ENCODE measurements at places on chromosomes 5 and 9.

DNA sequence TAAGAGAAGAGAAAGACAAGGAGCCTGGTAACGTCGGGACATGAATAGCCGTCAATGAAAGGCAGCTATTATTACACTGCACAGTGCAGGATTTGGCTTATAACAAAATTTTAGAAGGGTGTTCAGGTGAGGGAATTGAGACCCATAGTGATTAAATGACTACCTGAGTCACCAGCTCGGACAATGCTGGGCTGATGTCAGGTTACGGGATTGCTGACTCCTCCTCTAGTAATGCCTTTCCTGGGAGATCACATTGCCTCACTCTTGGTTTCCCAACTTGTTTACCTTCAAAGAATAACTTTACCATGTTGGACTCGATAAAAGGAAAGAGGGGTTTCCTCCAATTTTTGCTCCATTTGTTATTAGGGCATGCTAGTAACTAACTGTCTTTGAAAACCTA lies 132.6 kb downstream of the GHR start:
- DNase-seq, result no peak

- DNase-seq, result no peak
These were observed 361.3 kb downstream of the ENC1 start for GRCh38 chr5:74279244-74279643.

DNA sequence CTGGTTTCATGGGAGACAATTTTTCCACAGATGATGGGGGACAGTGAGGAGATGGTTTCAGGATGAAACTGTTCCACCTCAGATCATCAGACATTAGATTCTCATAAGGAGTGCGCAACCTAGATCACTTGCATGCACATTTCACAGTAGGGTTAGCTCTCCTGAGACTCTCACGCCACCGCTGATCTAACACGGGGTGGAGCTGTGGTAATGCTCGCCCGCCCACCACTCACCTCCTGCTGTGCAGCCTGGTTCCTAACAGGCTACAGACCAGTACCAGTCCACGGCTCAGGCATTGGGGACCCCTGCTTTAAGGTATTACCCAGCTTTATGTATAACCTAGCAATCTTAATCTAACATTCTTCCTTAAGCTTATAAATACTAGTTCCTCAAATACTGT lies 35.6 kb downstream of the TTC39B start:
- DNase-seq, result no peak

DNA sequence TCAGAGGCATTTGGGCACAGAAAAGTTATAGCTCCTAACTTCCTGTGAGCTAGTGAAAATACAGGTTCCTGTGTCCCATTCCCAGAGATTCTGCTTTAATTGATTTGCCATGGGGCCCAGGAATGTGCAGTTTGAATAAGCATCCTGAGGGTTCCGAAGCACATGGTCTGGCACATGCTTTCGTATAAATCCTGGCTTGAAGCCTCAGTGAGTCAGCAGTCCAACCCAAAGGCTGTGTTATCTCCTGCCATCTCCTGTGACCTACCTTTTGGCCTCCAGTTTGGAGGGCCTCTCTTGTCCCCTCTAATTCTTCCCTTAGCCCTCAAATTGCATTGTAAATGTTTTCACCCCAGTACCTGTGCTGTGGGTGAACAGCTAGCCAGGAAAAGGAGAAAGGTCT lies 183.8 kb downstream of the NR3C1 start:
- no peak for DNase-seq

DNA sequence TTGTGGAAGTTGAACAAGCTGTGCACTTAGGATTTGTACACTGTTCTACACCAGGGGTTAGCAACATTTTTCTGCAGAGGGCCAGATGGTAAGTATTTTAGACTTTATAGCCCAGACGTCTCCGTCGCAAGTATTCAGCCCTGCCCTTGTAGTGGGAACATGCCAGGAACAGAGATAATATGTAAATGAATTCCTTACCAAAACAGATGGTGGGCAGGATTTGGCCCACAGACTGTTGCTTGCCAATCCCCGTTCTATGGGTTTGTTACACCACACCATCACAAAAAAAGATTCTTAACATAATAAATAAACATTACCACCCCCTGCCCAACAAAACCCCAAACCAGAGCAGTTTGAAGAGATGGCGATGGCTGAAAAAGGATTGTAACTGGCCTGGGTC lies 74.3 kb downstream of the AMBP start:
- no peak for DNase-seq

DNA sequence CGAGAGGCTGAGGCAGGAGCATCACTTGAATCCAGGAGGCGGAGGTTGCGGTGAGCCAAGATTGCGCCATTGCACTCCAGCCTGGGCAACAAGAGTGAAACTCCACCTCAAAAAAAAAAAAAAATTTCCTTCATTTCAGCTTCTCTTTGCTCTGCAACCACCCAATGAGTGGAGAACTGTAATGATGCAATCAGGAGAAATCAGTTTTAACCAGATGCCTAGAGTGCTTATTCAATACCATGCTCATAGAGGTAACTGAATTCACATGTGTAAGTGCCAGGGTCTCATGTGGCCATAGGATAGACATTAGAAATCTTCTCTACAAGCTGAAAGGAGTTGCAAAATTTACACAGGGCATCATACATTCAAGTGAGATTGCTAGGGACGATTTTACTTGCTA lies 70.6 kb downstream of the HMHB1 start:
- DNase-seq, result no peak

GRCh38 chr5:34632807-34633422 lies 23.2 kb upstream of the RAI14 start:
- DNase-seq, result no peak

DNA sequence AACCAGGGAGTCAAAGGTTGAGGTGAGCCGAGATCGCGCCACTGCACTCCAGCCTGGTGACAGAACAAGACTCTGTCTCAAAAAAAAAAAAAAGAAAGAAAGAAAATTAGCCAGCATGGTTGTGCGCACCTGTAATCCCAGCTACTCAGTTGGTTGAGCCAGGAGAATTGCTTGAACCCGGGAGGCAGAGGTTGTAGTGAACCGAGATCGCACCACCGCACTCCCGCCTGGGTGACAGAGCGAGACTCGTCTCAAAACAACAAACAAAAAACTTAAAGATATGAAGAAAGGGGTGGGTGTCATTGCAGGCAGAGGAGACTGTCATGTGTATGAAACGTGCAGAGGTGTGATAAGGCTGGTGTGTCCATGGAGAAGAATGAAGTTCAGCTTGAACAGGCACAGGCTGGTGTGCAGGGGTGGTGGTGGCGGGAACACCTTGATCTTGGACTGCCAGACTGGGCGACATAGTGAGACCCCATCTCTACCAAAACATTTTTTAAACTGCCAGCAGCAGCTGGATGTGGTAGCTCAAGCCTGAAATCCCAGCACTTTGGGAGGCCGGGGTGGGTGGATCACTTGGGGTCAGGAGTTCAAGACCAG lies 69.6 kb downstream of the UGCG start:
- DNase-seq, result no peak

DNA sequence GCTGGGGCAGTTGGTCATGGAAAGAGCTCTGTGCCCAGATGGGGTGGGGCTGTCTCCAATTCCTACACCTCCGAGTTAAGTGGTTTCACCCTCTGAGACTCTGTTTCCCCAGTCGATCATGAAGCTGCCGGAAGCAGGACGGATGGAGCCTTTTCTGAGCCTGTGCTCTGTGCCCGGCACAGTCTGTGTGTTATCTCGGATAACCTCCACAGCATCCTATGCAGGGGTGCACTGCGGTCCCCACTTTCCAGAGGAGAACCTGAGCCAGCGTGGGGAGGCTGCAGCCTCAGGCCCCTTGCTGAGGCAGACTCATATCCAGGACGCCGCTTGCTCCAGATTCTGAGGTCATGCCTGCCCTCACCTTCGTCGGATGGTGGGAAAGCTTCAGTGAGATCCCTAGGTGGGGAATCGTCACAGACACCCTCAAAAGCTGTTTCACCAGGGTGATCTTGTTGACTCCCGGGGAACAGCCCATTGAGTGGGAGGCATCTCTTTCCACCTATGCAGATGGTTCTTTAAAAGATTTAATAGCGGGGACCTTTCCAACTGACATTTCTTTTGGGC lies 6.9 kb upstream of the COL5A1 start:
- DNase-seq, result no peak

DNA sequence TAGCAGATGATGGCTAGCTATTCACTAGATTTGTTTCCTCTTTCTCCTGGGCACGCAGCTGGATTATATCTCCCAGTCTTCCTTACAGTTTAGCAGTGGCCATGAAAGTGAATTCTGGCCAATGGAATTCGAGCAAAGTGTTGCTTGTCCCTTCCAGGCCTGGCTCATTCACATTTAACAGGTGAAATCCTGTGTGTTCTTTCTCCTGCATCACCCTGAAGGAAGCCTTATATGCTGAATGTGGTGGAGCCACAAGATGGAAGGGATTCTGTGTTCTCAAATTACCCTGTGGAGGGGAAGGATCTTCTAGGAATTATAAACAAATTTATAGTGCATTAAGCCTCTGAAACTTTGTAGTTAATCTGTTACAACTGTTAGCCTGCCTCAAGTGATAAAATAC lies 8.2 kb upstream of the ELOVL7 start:
- DNase-seq, result no peak

- DNase-seq, result no peak
These were observed 164.5 kb downstream of the BAAT start for GRCh38 chr9:101220341-101220740.

DNA sequence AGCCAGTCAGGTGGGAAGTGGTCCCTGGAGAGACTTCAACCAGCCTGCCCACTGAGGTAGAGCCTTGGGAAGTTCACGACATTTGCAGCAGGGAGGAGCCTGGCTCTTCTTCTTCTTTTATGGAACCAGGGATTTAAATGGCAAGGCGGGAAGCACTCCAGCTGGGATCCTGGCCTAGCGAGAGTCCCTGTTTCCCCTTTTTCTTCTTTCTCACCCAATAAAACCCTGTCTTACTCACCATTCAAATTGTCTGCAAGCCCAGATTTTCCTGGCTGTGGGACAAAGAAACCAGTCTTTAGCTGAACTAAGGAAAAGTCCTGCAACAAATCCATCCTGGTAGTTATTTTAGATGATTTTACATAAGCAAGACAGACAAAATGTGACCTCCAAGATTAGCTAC lies 503.7 kb downstream of the CDH10 start:
- no peak for DNase-seq

DNA sequence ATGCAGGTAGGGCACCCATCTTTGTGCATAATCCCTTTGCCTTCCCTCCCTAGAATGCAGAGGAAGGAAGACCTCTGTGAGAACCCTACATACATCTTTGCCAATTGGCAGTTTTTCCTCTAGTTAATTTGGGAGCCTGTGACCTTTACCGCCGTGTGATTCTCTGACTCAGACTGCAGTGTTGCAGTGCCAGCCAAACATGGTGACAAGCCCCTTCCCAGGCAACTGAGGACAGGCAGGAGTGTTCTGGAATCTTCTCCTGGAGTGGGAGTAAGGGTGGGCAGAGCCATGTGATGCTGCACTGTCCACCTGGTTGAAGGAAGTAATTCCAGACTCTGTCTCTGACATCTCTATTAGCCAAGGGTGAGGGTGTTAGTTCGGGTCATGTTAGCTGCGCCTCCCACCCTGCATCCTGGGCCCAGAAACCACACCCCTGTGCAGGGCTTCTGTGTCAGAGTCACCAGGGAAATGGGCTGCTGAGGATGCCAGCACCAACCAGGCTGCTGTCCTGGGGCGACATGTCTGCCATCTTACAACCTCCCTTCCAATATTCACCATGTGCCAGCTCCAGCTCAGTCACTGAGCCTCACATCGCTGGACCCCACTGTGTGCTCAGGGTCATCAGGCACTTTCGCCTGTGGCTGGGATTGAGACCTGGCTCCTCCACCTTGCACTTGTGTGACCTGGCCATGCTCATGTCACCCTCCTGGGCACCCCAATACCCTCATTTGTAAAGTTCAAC lies 21.8 kb downstream of the KCNIP1 start:
- no peak for DNase-seq

- no peak for DNase-seq
These were observed 76.1 kb downstream of the FNIP1 start for GRCh38 chr5:131720714-131721113.

DNA sequence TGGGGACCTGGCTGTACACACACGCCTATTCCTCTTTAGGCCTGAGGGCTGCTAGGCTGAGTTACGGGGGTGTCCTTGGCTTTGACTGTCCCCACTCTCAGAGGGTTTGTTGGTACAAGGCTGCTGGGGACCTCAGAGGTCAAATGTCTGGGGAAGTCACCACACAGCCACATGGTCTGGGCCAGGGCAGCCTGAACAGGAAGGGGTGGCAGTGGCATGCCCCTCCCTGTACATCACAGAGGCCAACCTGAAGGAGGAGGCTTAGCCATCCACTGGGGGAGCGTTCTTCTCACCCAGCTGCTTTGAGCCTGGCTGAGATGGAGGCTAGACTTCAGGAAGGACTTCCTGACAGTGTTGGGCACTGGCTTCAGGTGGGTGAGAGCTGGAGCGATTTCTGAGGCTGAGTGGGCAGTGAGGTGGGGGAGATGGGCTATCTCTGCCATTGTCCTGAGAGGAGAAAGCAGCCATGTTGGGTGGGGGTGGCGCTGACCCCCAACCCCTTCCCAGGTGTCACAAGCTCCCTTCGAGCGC lies 36.3 kb downstream of the CXXC5 start:
- no peak for DNase-seq

DNA sequence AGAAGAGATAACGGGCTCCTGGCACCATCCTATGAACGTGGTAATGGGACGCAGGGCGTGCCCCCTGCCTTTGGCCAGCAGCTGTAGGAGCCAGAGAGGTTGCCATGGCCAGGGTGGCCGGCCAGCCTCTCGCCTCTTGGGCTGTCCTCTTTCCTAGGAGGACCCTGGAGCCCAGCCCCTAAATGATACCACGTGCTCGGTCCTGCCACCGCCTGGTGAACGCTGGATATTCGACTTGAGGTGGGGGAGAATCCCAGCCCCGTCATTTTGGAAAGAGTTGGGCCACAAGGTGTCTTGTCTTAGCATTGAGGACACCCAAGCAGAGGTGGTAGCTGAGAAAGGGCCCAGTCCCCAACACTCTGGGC lies 391 bp upstream of the NRG2 start:
- no peak for DNase-seq

- no peak for DNase-seq
These were observed 8.2 kb downstream of the CSF1R start for GRCh38 chr5:150077996-150078801.

GRCh38 chr5:172170251-172170701 lies 17.7 kb downstream of the STK10 start:
- DNase-seq, result no peak

- no peak for DNase-seq
These were observed 86.1 kb upstream of the NFIB start for GRCh38 chr9:14399756-14400657.
